Caki2 (cell line): ENCODE measurements at places on chromosomes 12 and 14. TPM values are rescaled to one million over a fixed set of nuclear protein-coding genes. Genes with fewer than 3 reads are reported as not detected.

Gene RPGRIP1
- total RNA-seq, result not detected in 2 replicates

Gene CLEC2A
- total RNA-seq, result not detected in 2 replicates

Gene OAS1
- 18.1 and 27.5 TPM in 2 replicates for total RNA-seq

Gene ABCC9
- 0.51 TPM in 1 of 2 replicates, not detected in the other for total RNA-seq

Gene SLC4A8
- 8.0 and 16.3 TPM in 2 replicates for total RNA-seq

Gene ARMH4
- 0.10 and 0.35 TPM in 2 replicates for total RNA-seq

Gene SLC35F4
- not detected in 2 replicates for total RNA-seq

Gene LPAR5
- not detected in 2 replicates for total RNA-seq

Gene VRTN
- 0.03 TPM in 1 of 2 replicates, not detected in the other for total RNA-seq

Gene CLEC7A
- not detected in 2 replicates for total RNA-seq

- DNase-seq, result no peak
These were observed 89.2 kb downstream of the PUS7L start for GRCh38 chr12:43669373-43669772.

- DNase-seq, result no peak
These were observed 70.3 kb downstream of the COX16 start for GRCh38 chr14:70289138-70289537.

GRCh38 chr12:105418229-105418628, 87.7 kb downstream of the C12orf75 start:
- peak; percentile 70 for DNase-seq

DNA sequence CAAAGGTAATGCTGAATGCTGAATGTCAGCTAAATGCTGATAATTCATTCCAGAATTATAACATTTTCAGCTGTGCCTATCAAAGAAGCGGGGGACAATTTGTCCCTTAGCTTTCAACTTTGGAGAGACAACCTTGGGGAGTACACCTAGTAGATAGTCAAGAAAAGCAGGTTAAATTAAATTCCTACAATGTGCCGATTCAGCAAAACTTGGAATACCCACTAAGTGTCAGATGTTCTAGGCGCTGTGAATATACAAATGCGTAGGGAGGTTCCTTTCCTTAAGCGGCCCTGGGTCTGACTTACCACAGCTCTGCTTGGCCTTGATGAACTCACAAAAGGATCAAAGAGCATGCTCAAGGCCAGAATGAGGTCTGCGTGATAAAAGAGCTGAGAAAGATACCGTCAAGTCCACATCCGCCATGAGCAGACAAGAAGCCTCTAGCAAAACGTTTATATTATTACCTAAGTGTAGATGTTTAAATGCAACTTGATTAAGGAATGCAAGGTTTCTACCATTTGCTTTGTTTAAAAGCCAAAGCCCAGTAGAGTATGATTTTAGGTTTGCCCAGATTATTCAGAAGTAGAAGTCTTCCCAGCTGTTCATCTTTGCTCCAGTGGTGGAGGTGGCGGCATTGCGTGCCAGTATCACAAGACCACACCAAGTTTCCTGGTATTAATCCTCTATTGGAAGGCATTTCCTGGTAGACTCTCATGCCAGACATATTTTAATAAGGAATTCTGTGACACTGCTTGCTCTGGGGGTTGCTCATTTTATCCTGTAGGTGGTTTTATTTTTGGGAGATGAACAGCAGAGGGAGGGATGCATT, 368.6 kb downstream of the DPF3 start:
- no peak for DNase-seq

DNA sequence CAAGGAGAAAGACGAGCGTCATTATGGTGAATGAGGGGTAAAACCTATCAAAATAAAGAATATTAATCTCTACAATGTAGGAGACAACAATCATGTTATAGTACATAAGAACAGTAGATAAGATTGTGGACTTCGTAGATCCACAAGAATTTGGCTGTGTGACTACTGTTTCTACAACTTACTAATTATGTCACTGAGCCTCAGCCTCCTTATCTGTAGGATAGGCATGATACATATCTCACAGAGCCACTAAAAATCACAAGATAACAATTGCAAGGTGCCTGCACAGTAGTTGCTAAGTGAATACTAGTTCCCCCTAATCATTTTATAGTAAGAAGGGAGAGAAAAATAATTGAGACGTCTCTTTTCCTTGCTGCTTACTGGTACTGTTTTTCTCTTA, 78.2 kb upstream of the STAC3 start:
- no peak for DNase-seq

GRCh38 chr12:76346798-76347420, 1.3 kb downstream of the BBS10 start:
- DNase-seq, result peak; percentile 55

DNA sequence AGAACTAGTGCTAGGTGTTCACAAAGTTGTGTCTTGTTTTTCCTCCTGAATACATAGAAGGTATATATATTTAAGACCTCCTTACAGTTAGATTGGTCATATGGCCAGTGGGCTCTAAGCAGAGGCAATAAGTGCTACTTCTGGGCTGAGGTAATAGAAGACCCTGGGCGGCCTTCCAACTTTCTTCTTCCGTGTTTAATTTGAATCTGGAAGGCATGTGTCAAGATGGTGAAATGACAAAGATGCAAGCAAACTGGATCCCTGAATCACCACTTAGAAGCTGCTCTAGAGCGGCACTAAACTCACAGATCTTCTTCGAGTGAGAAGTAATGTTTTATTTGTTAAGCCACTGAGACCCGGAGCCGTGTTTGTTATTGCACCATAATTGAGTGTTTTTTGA, 201.0 kb upstream of the GZMB start:
- no peak for DNase-seq

- DNase-seq, result no peak
These were observed 91.6 kb upstream of the HIF1A start for GRCh38 chr14:61603736-61604135.

DNA sequence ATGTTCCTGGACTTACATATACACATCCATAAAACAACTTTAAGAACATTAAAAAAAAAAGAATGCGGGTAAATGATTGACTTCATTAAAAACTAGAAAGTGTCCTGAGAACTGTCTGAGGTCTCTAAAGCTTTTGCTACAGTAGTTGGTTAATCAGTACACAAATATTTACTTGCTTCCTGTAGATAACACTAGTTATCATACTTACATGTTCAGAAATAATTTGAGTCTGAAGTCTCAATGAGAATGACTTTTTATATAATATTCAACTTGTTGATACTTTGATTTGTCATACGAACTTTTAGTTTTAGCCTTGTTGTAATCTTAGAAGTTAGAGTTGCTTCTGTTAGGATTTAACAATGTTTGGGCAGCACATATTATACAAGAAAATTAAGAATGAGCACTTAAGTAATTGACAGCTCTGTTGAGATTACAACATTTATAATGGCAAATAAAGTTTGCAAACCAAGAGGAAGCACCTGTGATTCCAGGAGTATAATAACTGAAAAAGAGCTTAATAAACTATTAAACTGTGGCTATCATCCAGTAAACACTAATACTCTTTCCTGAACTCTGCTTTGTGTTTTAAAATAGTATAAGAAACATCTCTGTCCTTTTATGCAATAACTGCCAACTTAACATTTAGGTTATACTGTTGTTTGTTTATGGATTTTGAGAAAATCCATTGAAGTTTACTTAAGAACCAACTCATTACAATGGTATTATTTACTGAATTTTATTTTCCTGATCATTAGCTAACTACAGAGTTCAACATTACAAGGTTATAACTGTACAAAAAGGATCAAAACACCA, 131.7 kb downstream of the MIPOL1 start:
- peak; percentile 10 for DNase-seq

- peak; percentile 28 for DNase-seq
These were observed 7.4 kb upstream of the GLRX5 start for GRCh38 chr14:95527387-95528002.

DNA sequence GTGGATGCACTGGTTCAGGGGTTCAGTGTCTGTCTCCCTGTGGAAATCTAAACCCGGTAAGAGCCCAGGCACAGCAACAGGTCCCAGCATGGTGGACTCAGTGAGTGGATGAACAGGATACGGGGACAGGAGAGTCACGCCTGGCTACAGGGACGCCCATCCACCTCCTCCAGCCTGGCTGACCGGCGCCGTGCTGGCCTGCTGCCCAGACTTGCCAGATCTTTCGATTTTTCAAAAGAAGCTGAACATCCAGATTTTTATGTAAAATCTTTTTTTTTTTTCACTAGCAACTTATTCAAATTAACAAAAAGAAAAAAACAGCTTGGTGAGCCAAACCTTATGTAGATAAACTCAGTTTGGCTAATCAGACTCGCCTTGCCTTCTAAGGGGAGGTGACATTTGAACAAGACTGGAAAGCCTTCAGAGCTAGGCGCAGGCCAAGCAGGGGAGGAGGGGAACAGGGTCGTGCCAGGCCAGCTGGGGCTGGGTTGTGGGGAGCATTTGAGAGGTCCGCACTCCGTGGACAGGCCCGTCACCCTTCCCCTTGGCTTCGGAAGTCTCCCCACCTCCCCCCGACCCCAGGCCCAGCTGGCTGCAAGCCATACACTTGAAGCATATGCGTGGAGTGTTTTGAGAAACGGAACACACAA, 87.8 kb upstream of the NCOR2 start:
- no peak for DNase-seq

DNA sequence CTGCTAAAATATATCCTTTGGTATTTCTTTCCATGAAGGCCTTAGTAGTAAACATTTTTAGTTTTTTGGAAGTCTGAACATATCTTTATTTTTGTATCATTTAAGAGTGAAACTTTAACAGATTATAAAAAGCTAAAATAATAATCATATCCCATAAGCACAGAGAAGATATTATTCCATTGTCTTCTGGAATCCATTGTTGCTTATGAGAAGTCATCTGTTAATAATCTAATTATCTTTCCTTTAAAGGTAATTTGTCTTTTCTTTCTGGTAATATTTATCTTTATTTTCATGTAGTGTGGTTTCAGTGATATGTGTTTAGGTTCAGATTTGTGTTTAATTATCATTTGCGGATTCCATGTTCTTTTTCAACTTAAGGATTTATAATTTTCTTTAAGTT, 261.7 kb downstream of the MSRB3 start:
- peak; percentile 25 for DNase-seq

GRCh38 chr12:13941258-13942249, 39.8 kb downstream of the GRIN2B start:
- DNase-seq, result peak; percentile 95

GRCh38 chr12:79887890-79888289, 47.0 kb downstream of the PPP1R12A start:
- DNase-seq, result no peak

DNA sequence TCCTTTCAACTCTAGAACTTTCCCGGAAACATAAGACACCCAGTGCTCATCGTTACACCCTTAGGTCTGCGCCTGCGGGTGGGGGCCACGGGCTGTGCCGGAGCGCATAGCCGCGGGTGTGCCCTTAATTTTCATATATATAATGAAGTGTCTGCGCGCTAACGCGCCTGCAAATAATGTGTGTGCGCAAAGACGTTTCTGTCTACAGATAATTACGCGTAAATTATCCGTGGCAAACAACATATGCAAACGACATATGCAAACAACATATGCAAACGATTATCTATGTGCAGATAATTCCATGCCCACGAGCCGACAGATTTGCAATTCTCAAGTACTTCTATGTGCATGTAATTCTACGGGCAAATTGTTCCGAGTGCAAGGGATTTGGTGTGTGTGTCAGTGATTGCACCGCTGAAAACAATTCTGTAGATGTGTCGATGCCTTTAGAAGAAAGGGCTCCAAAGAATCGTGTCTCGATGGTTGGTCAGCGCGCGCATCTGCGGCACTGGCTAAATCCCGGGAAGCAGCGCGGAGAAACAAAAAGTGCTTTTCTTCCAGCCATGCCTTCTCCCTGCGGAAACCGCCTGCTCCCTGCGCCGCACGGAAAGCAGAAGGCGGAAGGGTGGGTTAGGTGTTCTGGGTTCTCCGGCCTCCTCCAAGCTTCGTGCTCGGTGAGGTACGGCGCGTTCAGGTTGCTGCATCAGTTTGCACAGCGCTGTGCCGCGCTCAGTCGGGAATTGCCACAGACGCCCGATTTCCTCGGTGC, 34.5 kb upstream of the TBX5 start:
- no peak for DNase-seq

DNA sequence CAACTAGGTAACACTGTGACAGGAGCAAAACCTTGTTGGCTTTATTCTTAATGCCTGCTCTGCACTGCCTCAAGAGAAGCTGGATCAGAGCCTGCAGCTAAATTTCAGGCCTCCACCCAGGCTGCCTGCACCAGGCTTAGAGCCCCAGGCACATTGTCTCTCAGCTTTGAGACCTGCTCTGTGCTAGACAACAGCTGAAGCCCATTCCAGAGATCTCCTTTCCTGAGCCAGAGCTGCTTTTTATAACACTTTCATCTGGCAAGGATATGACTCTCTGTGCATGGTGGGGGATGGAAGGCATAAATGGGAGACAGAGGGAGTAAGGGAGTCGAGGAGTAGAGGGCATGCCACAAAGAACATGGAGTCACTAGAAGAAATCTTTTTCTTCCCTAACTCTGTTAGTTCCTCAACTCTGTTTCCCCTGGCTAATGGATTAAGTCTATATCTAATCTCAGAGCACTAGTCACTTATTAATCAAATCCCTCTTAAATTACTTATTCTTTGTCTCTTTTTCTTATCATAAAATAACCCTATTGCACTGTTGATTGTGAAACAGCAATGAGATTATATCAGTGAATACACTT, 27.1 kb upstream of the LUM start:
- no peak for DNase-seq

GRCh38 chr12:43099691-43100163, 452.3 kb downstream of the ADAMTS20 start:
- no peak for DNase-seq

DNA sequence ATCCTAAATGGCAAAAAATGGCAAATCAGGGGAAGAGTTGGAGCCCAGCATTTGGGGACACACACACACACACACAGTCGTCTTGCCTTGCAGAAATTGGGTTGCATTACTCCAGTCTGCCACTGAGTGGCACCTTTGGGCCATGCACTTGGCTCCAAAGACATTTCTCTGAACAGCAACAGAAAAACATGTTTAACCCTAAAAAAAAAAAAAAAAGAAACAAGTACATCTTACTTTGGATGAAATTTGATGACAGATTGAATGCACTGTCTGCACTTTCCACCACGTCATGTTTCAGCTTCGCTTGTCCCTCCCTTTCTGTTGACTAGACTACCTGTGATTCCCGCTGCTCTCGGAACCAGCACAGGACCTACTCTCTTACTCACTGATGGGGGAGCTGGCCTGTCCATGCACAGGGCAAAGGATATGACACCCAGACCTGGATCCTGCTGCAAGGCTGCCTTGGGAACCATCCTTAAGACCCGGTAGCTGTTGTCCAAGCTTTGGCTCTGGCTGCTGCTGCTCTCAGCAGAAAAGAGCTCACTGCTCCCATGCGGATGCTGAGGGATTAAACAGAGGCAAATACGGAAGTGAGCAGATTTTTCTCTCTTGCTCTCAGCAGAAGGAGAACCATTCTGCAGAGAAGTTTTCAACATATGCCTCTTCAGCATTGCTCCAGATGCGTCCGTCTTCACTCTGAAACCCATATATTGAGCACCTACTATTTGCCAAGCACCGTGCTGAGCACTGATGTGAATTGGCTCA, 376.8 kb downstream of the DPF3 start:
- peak; percentile 53 for DNase-seq

DNA sequence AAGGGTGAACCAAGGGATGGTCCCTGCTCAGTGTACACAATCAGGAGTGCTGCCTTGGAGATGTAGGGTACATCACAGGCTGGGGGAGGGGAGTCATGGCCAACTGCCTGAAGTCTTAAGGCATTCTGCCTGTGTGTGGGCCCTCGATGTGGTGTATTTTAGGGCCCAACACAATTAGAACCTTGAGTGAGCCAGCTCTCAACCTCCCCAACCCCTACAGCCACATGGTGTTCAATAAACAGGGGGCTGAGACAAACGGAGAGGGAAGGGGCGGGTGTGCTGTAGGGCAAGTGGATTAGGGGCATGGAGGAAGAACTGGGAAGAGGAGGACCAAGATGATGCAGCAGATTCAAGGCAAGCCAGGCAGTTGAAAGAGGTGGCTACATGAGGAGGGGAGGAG, 8.6 kb upstream of the CHD4 start:
- DNase-seq, result no peak

- no peak for DNase-seq
These were observed 75.8 kb upstream of the CEP83 start for GRCh38 chr12:94535510-94535921.
